ENCODE measurements at places on chromosomes 13 and 19.

DNA sequence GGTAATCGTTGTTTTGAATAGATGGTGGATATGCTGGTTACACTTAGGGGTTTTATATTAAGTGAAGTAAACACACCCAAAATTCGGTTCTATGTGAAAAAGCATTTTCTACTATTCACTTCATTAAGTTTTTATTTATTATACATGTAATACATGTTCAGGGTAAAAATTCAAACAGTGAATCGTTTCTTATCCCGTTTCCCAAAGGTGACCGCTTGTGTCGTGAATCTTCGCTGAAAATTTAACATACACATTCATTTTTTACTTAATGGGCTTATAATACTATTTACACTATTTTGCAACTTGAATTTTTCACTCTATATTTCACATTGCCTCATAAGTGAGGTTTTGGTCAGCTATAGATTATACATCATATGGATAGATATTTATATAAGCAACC is 24.5 kb downstream of the IPO5 start:
- DNase-seq: no peak

GRCh38 chr13:20430296-20430695 is 95.4 kb downstream of the CRYL1 start:
- DNase-seq: no peak

- no peak for DNase-seq
Measured at GRCh38 chr19:16824658-16825311, 4.4 kb upstream of the SIN3B start.

- DNase-seq: no peak
Measured at GRCh38 chr13:111515635-111516034, 195.2 kb downstream of the TEX29 start.

DNA sequence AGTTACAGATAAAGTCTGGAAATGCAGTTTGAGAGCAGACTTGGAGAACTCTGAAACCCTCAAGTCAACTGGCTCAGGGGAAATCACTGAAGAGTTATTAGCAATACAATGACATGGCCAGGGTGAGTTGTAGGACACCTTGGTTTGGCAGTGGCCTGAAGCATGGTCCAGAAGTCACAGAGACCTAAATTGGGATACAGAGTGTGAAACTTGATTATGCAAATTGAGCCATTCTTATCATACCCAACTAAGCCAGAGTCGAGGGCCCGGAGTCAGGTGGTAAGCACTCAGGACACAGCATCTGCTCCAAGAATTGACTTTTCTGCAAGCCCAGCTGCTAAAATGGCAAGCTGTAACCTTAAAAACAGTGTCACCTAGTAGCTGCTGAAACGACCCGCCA is 224.5 kb downstream of the DCLK1 start:
- DNase-seq: no peak

DNA sequence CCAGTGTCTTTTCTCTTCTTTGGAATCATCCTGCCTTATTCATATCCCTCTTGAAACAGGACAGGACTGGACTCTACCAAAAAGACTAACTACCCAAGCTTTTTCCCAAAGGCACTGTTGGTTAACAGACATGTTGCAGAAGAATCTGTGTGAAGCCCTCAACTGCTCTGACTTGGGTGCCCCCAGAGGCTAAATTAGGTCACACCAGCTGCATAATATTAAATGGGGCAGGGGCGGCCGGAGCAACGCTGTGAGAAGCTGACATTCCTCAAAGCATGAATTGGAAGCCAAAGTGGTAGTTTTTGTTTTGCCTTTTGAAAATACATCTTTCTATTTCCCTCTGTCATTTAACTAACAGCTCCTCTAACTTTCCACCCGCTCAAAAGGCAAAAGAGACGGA is 185.9 kb downstream of the LHFPL6 start:
- no peak for DNase-seq

DNA sequence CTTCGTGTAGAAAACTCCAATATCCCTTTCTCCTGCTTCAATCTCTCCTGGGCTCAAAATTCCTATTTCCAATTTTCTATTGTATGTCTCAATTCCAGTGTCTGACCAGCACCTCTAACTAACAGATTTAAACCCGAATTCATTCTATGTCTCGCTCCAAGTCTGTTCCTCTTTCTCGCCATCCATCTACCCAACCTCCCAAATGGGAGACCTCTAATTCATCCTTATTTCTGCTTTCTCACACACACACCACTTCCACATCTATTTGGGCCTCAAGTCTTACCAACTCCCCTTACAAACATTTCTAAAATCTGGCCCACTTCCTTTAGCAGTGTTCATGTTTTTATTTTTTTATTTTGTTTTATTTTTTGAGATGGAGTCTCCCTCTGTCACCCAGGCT is 53.3 kb downstream of the MBD3L2B start:
- no peak for DNase-seq

GRCh38 chr19:10389863-10390262 is 9.5 kb upstream of the TYK2 start:
- no peak for DNase-seq

- DNase-seq: no peak
Measured at GRCh38 chr19:52716522-52716921, 18.3 kb downstream of the ZNF611 start.

- DNase-seq: no peak
Measured at GRCh38 chr13:45548281-45548680, 67.3 kb downstream of the ERICH6B start.

GRCh38 chr13:99103536-99103935 is 97.1 kb upstream of the UBAC2 start:
- no peak for DNase-seq

GRCh38 chr19:49676136-49676783 is 811 bp upstream of the PRMT1 start:
- DNase-seq: peak; percentile 81

- no peak for DNase-seq
Measured at GRCh38 chr13:64675255-64675892, 2554.8 kb downstream of the PCDH9 start.

GRCh38 chr19:49340865-49341718 is 5.9 kb downstream of the CD37 start:
- DNase-seq: no peak

GRCh38 chr19:37342753-37343152 is 28.1 kb upstream of the ZNF527 start:
- DNase-seq: no peak

GRCh38 chr13:34153428-34154180 is 335.7 kb downstream of the RFC3 start:
- DNase-seq: no peak

DNA sequence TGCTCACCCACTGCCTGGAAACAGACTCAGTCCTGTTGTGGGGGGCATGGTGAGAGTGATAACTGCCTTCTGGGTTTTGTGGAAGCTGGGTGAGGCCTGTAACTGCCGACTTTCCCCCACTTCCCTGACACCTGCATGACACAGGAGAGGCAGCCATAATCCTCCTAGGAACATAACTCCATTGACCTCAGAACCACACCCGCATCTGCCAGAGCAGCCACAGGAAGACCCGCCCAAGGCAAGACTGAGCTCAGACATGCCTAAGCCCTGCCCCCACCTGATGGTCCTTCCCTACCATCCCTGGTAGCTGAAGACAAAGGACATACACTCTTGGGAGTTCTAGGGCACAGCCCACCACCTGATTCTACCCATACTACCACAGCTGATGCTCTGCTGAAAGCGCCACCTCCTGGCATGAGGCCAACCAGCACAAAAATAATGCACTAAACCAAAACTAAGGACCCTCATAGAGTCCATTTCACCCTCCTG is 326.7 kb downstream of the RBM26 start:
- no peak for DNase-seq

GRCh38 chr19:3368441-3368795 is 2.0 kb downstream of the NFIC start:
- DNase-seq: no peak

DNA sequence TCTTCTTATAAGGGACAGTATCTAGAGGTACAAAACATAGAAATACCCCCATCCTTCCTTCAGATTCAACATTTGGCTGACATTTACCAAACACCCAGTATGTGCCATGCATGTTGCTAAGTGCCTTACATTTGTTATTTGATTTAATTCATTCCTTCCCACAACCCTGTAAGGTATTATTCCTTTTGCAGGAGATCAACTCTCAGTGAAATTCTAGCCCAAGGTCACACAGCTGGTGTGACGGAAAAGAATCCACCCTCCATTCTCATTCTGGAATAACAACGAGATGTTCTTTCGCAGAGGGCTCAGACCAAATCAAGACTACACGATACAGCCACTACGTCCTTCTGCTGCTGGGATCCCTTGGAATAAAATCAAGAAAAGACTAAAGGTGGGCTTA is 67.8 kb downstream of the C13orf42 start:
- no peak for DNase-seq

- DNase-seq: no peak
Measured at GRCh38 chr13:40605573-40605972, 60.9 kb downstream of the FOXO1 start.

DNA sequence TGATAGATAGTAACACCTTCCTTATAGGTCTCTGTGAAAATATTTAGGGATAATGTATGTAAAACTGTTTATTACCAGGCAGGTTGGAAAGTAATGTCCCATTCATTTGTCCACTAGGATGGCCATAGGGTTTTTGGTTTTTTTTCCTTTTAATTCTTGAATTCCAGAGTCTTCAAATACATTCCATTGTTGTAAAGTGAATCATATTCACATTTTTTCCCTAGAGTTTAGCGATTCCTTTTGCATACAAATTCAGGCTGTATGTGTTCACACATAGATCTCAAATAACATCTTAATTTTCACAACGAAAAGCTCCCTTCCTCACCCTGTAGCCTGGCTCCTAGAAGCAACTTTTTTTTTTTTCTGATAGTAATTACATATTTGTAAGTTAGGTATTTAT is 1.8 kb upstream of the ZNF557 start:
- DNase-seq: no peak

DNA sequence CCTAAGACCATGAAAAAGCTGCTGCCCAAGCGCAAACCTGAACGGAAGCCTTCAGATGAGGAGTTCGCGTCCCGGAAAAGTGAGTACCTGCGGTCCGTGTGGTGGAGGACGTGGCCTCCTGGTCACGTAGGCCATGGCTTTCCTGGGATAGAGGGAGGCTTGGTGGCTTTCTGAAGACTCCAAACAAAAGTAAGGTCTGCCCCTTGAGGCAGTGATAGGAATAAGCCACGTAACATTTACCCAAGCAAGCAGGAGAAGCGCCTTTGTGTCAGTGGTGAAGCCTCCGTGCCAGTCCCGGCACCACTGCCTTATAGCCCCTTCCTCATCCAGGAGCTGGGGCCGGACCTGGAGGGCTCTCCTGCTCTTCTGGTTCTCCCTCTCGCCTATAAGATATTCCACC is 34.3 kb upstream of the TEX29 start:
- DNase-seq: no peak

GRCh38 chr13:109941951-109942350 is 155.6 kb upstream of the IRS2 start:
- peak; percentile 10 for DNase-seq

DNA sequence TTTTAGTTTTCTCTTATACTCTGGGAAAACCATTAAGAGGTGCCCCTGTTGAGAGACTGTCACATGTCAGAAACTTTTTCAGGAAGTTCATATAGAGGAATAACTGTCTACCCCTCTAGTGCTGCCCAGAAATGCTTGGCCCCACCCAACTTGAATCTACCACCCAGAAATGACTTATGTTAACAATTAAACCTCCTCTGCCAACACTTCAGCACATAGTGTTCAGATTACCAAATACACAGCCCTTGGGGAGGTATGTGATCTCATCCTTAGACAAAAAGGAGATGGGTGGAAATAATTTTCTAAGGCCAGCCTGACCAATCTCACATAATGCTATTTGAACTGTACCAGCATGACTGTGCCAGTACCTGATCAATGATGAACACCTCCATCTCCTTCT is 35.6 kb downstream of the CCDC169 start:
- no peak for DNase-seq

DNA sequence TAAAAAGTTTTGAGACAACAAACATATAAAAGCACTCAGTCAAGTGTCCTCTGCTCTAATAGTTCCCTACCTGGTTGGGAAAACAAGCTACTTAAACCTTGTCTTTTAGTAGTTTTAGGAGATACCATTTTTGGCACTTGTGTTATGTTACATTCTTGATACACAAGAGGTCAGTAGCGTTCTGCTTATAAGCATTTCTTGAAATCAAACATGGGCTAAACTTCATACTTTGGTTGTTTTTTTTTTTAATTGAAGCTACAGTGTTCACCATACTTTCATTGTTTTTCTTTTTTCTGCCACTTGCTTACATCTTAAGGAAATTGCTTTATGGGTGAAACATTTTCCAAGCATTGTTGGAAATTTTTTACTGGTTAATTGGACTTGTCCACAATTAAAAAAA is 12.9 kb downstream of the NHLRC3 start:
- DNase-seq: peak; percentile 9

DNA sequence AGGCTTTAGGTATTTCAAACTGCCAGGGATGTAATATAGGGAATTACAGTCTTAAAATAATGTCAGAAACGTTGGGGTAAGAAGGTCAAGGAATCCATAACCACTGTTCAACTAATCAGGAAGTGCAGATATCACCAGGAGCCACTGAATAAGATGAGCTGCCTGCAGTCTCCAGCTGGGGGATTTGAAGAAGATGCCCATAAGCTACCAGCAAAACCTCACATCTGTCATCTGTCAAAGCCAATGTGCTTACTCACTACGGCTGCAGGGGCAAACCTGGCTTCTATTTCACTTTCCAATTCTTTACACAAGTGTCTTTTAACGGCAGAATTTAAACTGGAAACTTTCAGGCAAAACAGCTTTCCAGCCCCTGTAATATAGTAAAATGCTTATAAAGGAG is 1410.1 kb upstream of the ATXN8OS start:
- DNase-seq: peak; percentile 1

- no peak for DNase-seq
Measured at GRCh38 chr13:21530656-21531055, 71.6 kb upstream of the ZDHHC20 start.

DNA sequence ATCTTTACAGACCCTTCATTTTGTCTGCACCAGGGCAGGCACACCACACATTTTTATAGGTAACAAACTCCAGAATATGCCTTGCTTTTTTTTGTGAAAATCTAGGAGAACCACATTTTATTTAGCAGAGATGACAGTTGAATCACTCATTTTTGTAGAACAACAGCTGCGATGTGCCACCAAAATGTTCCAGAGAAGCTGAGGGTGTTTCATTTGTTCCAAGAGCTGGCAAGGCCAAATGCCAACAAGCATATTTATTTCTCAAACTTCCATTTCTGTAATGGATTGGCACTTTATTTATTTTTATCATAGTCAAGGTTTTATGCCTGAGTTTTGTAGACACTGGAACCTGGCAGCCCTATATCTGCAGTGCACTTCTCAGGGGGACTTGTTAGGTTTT is 10.4 kb downstream of the OLFM4 start:
- no peak for DNase-seq

GRCh38 chr13:48320891-48321510 is 17.4 kb downstream of the RB1 start:
- DNase-seq: no peak

DNA sequence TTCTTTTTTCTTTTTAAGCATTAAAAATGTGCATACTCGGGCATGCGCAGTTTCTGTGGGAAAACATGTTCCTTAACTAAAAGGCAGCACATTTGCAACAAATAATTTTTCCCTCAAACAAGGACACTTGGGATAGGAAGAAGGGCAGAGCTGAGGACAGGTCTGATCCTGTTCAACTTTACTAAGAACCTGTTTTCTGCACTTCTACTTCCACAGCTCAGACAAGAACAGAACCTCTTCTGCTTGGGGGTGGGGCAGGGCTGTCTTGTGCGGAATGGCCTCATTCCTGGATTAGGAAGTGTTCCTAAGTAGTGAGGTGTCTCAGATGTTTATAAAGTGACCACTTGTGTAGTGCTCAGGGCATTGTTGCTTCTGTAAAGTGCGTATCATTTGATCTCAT is 18.3 kb downstream of the SAFB start:
- no peak for DNase-seq

- DNase-seq: no peak
Measured at GRCh38 chr19:38022791-38023670, 116.0 kb downstream of the SIPA1L3 start.

GRCh38 chr19:5212101-5212500 is 128.5 kb downstream of the PTPRS start:
- no peak for DNase-seq
